ENCODE measurements at places on chromosomes 2 and 18.

- DNase-seq, result peak; percentile 27
Measured at GRCh38 chr2:72095364-72095763, 52.3 kb downstream of the CYP26B1 start.

GRCh38 chr2:239081622-239082021 lies 233.7 kb downstream of the TWIST2 start:
- no peak for DNase-seq

DNA sequence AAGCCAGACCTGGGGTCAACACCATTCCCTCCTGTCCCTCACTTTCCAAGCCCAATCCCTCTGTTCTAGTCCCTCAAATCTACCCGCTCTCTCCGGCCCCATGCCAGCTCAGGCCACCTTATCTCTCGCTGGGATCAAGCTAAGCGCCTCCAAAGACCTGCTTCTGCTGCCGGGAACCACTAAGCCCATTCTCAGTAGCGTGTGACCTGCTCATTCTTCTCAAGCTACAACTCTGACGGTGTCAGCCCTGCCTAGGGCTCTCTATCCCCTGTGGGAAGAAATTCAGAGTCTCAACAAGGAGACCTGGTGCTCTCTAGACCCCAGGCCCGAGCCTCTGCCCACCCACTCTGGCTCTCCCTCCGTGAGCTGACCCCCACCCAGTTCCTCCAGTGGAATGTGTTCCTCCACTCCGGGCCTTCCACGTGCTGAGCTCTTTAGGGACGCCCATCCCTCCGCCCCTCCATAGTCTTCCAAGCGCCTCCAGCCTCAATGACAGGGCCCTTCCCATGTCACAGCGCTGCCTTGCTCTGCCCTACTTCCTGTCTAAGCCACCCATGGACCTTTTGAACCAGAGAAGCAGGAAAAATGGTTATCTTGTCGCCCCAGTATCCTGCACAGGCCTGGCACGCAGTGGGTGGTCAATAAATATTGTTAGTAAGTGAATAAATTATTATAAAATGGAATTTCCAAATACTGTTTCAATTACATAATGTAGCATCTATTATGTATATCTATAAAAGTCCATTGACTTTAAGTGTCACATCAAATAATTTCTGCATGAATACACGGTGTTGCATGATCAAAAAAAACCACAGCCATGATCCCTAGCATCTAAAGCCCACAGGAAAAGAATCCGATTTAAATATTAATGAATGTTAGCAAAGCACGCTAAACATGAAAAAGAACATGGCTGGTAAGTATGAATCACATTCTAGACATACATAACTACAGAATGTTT lies 127.6 kb downstream of the ZNF516 start:
- no peak for DNase-seq

DNA sequence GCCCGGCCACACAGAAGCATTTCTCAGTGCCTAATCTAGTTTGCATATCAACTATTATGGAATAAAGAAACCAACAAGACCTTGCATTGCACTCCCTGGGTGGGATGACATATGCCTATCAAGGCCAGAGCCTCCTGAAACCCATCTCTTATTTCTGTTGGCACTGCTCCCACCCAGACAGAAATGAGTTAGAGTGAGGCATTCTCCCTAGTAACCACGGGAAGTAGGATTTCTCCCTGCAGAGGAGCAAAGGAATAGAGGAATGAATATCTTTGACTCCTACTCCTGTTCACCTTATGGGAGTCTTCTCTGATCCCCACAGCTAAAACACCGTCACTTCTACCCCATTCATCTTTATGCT lies 24.2 kb upstream of the SCYGR1 start:
- DNase-seq, result no peak

- DNase-seq, result no peak
Measured at GRCh38 chr2:220043990-220044335, 416.5 kb downstream of the SLC4A3 start.

DNA sequence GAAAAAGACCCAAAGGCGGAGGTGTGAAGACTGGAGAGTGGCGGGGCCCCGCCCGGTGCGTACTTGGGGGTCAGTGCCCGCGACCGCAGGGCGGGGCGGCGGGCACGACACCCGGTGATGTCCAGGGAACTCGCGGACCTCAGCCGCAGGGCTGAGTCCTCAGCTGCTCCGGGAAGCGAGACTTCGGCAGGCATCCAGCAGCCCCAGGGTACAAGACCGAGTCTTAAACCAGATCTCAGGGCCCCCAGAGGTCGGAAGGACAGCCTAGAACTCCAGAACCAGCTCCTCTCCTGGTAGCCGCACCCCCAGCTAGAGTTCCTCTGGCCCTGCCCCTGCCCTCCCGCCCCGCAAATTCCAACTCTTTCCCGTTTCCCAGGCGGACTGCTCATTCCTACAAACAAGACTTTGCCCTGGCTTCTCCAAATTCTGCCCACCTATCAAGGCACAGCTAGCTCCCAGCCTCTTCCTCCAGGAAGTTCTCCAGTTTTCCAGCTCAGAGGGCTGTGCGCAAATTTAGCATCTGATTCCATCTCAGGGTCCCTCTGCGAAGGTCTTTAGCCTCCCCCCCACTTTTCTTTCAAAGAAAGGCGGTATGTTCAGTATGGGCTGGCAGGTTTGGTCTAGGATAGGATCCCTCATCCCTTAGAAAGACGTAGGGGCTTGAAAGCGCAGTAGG lies 26.0 kb upstream of the NOTO start:
- DNase-seq, result no peak

GRCh38 chr2:8984855-8985254 lies 18.6 kb downstream of the MBOAT2 start:
- no peak for DNase-seq

DNA sequence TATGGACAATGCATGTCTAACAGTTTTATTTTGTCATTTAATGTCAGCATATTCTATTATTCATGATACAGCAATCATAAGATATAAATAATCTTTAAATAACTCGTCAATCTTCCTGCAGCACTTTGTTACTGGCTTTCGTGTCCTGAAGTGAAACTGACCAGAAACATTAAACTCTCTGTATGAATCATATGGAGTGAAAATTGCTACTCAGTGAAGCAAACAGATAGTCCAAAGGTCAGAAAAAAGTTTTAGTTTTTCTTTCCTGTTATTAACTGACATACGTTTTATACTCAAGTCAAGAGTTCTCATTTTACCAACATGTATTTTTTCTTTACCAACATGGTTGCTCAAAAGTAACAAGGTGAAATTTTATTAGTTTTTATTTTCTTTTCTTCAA lies 106.8 kb upstream of the GALNT5 start:
- DNase-seq, result no peak

- no peak for DNase-seq
Measured at GRCh38 chr2:102872388-102872787, 110.6 kb downstream of the TMEM182 start.

DNA sequence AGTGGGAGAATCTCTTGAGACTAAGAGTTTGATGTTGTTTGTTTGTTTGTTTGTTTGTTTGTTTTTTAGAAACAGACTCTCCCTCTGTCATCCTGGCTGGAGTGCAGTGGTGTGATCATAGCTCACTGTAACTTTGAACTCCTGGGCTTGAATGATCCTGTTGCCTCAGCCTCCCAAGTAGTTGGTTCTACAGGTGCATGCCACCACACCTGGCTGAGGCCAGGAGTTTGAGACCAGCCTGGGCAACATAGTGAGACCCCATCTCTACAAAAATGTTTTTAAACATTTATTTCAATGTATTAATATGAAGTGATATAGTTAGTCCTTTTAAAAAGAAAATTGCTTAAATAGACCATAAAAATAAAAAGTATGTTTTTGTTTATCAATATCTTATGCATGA lies 35.6 kb downstream of the MAP3K19 start:
- DNase-seq, result no peak

- no peak for DNase-seq
Measured at GRCh38 chr2:105373895-105374401, 24.9 kb downstream of the FHL2 start.

- DNase-seq, result no peak
Measured at GRCh38 chr2:79855264-79856006, 342.6 kb downstream of the CTNNA2 start.

- DNase-seq, result no peak
Measured at GRCh38 chr2:190888449-190888848, 7.8 kb downstream of the GLS start.

GRCh38 chr2:136117391-136117841 lies 533 bp downstream of the CXCR4 start:
- no peak for DNase-seq

DNA sequence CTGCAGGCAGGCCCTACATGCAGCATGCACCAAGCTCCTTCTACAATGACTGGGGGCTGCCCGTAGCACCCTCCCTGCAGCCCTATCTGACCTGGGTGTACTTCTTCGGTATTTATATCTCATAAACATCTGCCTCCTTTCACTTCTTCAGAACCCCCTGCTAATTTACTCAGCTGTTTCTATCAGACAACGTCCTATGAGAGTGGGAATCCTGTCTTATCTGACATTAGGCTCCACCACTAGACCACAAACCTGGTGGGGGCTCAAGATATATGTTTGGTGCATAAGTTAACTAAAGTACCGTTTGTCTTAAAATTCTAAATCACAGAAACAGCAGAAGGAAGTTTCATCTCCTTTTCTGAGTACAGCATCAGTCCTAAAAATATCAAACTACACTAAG lies 10.6 kb downstream of the HSBP1L1 start:
- DNase-seq, result no peak

- no peak for DNase-seq
Measured at GRCh38 chr2:191150600-191151330, at the start of gene STAT4. Gene STAT4 (minus strand): TSS chr2:191150994. CDS start chr2:191148203, 2,791 bp downstream.

DNA sequence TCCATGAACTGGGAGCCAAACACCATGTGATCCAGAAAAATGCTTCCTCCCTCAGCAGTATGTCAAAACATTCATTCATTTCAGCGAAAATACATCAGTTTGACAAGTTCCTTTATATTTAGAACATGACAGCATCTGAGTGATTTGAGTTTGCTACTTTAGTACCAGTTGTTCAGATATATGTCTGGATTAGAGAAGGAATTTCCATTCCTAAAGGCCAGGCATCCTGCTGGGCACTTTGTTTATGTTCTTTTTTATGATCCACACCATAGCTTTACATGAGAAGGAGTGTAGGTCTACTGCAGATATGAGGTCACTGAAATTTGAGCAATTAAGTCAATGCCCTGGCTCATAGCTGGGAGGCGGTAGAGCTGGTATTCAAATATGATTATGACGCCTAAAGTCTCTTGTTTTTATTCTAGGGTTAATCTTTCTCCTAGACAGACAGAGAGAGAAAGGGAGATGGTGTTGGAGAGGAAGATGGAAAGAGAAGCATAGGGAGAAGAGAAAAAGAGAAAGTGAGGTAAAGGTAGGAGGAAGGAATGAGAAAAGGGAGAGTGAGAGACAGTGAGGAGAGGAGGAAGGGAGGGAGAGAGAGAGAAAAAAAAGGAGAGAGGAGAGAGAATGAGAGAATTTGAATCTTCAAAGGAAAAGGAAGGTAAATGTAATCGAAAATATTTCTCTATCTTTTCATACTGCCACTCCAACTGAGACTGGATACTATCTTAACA lies 839.5 kb upstream of the FANCL start:
- DNase-seq, result no peak

DNA sequence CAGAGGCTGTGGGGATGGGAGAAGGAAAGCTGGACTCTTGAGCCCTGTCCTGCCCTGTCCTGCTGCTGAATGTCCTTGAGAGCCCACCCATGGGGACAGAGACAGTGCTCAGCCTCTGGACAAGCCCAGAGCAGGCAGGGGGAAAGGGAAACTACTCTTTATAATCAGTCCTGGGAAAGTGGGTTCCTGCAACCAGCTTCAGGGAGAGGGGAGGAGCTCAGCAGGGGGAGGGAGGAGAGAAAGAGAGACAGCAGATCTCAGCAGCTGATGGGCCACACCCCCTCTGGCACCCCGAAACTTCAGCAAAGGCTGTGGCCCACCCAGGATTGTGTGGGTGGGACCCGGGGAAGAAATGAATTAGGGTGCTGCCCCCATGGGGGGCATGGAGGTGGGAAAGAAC lies 11.6 kb downstream of the ECEL1 start:
- DNase-seq, result no peak

- DNase-seq, result no peak
Measured at GRCh38 chr2:236939721-236940231, 145.9 kb upstream of the COPS8 start.

GRCh38 chr2:25983735-25984134 lies 1.4 kb upstream of the KIF3C start:
- no peak for DNase-seq

DNA sequence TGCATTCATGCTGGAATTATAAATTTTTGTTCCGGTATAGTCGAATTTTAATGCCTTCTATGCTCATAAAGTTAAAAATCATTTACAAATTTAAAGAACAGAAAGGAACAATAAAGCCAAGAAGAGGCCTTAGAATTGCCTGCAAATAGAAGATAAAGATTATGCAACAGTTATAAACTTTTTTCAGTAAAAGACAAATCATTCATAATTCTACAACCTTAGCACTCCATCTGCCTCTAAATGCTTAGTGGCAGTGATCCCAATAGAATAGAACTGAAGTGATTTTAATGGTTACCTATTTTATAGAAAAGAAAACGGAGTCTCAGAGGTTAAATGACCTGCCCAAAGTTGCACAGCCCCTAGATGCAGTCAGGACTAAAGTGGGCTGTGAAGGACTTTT lies 211.2 kb downstream of the AGPS start:
- DNase-seq, result no peak

DNA sequence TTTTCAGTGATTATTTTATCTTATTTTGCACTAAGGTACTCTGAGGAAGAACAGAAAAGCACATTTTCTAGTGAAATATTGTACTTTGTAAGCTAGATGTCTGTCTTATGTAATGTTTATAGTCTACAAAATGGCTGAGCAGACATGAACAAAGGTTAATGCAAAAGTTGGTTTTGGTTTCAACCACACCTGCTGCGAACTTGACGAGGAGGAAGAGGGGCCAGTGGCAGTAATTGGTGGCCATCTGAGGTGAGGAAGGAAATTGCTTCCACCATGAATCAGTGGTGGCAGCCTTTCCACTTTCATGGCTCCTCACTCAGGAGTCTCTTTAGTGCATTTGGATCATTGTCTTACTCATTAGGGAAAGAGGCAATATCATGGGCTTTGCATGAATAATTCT lies 894.2 kb downstream of the CNTNAP5 start:
- DNase-seq, result no peak

GRCh38 chr2:47167149-47167548 lies 12.0 kb upstream of the STPG4 start:
- DNase-seq, result no peak

DNA sequence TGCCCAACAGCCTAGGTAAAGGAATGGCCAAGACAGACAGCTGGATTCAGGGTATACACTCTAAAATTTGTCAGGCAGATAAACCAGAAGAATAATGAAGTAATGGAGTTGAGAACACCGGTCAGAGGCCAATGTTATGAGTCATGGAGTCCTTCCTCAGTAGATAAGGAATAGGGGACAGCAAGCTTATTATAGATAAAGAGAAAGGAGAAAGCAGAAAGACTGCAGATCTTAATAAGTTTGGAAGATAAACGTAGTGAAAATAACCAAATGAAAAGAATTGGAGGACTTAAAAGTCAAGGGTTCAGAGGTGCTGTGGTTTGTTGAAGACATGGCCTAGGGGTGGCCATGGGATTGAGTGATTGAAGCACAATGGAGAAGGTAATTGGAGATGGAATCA lies 63.5 kb upstream of the NFE2L2 start:
- DNase-seq, result no peak

- DNase-seq, result no peak
Measured at GRCh38 chr2:41241325-41242000, 789.6 kb upstream of the SLC8A1 start.

All from NCI-H187 (cell line).